Astrocyte of the spinal cord (primary cell): ENCODE measurements at places on chromosomes 1 and 21.
A peak's percentile ranks its signal among the peaks of the same experiment; 100 is the strongest.

DNA sequence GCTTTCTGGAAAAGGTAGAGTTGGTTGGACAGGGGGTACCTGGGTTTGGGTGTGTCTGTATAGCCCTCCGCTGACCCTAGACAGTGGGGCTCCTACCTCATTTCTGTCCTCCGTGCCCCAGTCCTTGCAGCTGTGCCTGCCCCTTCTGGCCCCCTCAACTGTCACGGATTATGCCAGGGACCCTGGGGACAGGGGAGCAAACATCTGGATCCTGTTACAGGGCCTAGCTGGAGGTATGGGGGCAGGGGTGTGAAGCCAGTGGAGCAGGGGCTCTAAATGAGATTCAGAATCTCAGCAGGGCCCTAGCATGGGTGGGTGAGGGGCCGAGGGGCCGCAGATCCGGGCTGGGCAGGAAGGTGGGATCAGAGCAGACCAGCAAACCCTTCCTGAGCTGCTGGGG, 81.0 kb downstream of the TAS1R2 start:
- no peak for DNase-seq

DNA sequence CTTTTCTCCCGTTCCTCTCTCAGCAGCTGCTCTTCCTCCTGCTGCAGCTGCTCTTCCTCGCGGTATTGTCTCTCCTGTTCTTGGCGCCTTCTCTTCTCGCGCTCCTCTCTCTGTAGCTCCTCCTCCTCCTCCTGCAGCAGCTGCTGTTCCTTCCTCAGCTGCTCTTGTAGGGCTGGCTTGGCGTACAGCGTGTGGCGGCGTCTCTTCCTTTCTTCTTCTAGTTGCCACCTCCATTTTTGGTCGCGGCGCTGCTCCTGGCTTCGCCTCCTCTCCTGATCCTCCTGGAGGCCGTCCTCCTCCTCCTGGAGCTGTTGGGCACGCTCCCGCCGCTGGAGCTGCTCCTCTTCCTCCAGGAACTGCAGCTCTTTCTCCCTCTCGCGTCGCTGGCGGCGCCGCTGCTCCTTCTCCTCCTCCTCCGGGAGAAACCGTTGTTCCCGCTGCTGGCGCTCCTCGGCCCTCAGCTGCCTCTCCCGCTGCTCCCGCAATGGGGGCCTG, 4.8 kb downstream of the TCHH start:
- peak; percentile 49 for DNase-seq

DNA sequence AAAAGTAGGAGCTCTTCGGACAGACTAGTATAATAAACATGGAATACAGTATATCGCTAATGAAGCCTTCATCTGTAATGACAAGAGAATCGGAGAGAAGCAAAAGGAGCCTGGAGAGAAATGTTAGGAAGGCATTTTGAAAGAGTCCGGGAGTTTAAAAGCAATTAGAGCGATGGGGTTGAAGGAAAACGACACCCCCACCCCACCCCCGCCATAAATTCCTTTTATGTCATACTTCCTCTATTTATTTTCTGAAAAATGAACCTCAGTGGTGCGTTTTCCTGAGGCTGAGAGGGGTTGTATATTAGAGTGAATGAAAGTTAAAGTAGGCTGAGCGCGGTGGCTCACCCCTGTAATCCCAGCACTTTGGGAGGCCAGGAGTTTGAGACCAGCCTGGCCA, 635 bp upstream of the APH1A start:
- DNase-seq: no peak

GRCh38 chr1:162291000-162291399, 85.7 kb downstream of the SPATA46 start:
- no peak for DNase-seq

- no peak for DNase-seq
These were observed 61.3 kb upstream of the GPR153 start for GRCh38 chr1:6322161-6322560.

DNA sequence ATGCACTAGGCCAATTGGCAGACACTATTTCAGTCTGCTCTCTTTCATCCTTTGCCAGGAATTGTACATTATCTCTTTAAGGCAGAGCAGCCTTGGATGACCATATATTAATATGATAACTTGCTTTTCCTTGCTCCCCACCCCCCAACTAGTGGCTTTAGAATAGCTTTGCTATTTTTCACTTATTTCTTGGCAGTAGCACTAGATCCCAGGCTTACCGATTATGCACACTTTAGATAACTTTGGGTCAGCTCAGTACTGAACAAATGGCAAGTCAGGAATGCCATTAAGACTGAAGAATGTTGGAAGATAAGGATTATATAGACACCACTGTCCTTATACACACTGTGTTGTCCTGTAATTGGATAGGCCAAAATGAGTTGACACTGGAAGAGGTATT, 146.4 kb downstream of the FGGY start:
- peak; percentile 32 for DNase-seq

DNA sequence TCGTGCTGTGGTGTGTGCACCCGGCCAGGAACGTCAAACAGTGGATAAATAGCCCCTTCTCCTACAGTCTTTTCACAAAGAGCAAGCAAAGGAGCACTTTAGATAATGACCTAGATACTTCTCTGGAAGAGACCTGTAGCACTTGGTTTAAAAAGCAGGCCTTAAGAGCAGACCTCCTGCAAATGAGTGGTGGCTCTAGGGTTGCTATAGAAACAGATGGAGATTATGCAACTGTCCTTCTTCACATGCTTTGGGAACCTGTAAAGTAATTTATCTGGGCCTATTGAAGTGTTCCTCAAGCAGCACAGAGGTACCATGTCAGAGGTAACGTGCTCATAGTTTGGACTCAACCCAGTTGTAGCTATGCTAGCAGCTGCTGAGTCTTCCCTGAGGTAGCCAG, 208.2 kb upstream of the KIAA0040 start:
- no peak for DNase-seq

DNA sequence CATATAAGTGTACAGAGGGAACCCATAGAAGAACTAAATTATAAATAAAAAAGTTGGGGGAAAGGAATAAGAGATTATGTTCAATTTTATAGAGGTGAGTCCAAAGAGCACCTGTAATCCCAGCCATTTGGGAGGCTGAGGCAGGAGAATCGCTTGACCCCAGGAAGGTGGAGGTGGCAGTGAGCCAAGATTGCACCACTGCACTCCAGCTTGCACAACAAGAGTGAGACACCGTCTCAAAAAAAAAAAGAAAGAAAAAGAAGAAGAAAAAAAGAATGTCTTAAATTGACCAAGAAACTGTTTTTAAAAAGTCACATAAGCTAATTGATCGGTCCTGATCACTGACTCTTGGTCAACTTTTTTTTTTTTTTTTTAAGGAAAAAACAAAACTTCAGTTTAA, 19.1 kb upstream of the ATF3 start:
- DNase-seq: no peak

- DNase-seq: peak; percentile 14
These were observed 997 bp downstream of the CASZ1 start for GRCh38 chr1:10795276-10796021.

DNA sequence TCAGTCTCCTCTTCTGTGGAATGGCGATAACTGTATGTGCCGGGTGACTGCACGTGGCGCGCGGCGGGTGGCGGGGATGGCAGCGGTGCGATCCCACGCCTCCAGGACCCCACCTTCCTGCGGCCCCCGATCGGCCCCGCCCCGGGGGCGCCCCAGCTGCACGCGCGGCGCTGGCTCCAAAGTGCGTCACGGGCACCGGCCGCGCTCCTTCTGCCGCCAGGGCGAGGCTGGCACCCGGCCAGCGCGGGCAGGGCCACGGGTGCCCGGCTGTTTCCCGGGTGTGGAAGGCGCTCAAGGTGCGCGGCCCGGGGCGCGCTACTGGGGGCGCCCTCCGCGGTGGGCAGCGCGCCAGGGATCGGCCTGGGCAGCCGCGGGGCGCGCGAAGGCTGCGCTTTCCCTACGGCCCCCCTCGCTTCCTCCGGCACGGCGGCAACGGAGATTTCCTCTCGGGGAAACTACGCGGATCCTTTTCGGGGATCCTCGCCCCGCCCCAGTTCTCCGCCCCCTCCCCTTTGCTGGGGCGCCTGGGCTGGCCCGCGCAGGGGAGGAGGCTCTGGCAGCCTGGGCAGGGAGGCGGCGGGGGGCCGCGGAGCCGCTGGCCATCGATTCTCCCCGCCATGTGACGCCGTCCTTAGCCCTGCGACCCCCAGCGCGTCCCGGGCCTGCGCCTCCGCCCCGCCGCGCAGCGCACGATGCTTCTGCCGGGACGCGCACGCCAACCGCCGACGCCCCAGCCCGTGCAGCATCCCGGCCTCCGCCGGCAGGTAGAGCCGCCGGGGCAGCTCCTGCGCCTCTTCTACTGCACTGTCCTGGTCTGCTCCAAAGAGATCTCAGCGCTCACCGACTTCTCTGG, at the start of gene EVA1C:
EVA1C (plus strand) TSS at position 545 of the 853 bp plus-strand sequence; CDS start at position 693, 148 bp downstream.
- DNase-seq: peak; percentile 19

DNA sequence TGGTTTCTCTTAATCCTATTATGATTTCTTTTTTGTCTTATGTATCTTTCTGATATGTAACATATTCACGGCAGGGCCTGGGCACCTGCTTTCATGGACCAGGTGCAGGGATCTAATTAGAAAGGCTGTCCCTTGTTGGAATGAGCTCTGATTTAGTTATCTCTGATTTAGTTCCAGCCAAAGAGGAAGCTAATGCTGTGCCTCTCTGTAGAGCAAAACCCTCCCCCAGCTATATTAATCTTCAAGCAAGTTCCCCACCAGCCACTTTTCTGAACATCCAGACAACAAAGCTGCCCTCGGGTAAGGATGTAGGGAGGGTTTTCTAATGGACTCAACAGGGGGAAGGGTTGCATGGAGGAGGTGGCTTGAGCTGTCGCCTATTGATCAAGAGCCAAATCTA, 6.1 kb downstream of the TSACC start:
- DNase-seq: no peak

GRCh38 chr21:17501107-17502006, 11.5 kb upstream of the CXADR start:
- DNase-seq: peak; percentile 28

- DNase-seq: peak; percentile 83
These were observed 60.5 kb upstream of the HP1BP3 start for GRCh38 chr1:20847611-20848080.

- no peak for DNase-seq
These were observed 822 bp downstream of the CCT3 start for GRCh38 chr1:156337052-156337887.

- peak; percentile 75 for DNase-seq
These were observed 19.8 kb downstream of the SPRTN start for GRCh38 chr1:231357831-231358354.

GRCh38 chr1:199029855-199030254, 391.0 kb downstream of the PTPRC start:
- peak; percentile 50 for DNase-seq

DNA sequence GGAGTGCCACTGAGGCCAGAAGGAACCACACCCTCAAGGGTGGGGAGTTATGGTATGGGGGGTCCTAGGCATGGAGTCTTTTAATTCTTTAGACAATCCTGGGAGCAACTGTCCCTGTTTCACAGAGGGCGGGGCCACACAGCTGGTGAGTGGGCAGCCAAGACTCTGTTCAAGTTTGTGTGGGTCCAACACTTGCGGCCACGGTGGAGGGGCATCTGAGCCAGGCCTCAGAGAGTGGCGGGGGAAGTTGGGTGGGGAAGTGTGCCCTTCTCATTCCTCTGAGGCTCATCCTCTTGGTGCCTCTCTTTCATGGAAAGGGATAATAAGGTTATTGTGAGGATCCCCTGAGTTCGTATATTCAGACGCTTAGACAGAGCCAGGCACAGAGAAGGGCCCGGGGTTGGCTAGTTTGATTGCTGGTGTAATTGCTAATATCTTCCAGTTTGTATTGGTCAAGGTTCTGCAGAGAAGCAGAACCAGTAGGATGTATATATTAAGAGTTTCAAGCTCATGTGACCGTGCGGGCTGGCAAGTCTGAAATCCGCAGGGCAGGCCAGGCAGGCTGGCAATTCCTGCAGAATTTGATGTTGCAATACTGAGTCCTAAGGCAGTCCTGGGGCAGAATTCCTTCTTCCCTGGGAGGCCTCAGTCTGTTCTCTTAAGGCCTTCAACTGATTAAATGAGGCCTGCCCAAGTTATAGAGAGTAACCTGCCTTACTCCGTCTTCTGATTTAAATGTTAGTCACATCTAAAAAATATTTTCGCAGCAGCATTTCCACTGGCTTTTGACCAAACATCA, 15.9 kb downstream of the PCSK9 start:
- DNase-seq: no peak

DNA sequence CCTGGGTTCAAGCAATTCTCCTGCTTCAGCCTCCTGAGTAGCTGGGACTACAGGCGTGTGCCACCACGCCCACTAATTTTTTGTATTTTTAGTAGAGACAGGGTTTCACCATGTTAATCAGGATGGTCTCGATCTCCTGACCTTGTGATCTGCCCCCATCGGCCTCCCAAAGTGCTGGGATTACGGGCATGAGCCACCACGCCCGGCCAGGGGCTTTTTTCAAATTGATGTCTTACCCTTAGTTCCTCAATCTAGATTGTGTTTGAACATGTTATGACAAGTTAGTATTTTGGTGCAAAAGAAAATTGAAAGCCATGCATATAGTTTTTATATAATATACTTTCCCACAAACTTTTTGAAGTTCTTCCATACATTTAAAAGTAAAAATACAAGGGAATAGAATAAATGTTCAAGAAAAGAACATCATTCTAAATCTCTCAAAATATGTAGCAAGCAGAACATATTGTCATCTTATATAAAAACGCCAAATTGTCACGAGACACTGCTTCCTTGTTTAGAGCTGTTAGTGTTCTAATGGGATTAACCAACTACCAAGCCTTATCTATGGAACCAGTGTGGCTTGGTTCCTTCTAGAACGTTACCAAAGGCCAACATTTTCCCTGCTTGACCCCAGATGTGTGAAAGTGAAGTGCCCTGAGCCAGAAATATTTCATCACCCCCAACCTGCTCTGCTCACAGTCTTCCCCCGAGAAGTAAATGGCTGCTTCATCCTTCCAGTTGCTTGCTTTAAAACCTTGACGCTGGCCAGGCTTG, 9.5 kb upstream of the PLEKHM2 start:
- no peak for DNase-seq

GRCh38 chr1:111448918-111449702, at the start of the genes ATP5PB and WDR77:
TSS of gene ATP5PB (plus strand) at chr1:111449464. CDS start at chr1:111449542, 78 bp downstream.
TSS of gene WDR77 (minus strand) at chr1:111449256. CDS start at chr1:111449169, 87 bp downstream.
- peak; percentile 99 for DNase-seq

GRCh38 chr1:165632152-165632469, 1.1 kb downstream of the MGST3 start:
- DNase-seq: no peak

DNA sequence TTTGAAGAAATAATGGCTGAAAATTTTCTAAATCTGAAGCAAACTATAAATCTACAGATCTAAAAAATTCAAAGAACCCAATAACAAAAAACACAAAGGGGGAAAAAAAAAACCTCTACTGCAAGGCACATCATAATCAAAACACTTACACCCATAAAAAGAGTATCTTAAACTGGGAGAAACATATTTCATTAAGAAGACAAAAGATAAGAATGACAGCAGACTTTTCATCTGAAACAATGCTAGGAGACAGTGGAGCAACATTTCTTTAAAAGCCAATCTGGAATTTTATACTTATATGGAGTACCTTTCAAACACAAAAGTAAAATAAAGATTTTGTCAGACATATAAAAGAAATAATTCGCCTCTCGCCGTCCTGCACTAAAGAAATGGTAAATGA, 49.1 kb downstream of the COP1 start:
- DNase-seq: no peak

GRCh38 chr1:198201956-198202784, 45.4 kb downstream of the NEK7 start:
- no peak for DNase-seq

DNA sequence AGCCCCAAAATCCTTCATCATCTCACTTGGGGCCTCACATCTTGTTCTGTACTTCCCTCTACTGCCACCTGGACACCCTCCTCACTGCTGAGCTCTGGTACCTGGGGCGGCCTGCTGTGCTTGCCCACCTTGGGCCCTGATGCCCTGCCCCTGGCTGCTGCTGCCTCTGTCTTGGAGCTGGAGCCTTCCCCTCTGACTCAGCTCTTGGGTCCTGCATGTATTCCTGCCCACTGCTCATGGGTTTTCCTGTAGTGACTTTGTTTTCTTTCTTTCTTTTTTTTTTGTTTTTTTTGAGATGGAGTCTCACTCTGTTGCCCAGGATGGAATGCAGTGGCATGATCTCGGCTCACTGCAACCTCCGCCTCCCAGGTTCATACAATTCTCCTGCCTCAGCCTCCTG, 37.5 kb downstream of the TRAPPC10 start:
- no peak for DNase-seq
